ENCODE measurements at places on chromosomes 12 and 14.

DNA sequence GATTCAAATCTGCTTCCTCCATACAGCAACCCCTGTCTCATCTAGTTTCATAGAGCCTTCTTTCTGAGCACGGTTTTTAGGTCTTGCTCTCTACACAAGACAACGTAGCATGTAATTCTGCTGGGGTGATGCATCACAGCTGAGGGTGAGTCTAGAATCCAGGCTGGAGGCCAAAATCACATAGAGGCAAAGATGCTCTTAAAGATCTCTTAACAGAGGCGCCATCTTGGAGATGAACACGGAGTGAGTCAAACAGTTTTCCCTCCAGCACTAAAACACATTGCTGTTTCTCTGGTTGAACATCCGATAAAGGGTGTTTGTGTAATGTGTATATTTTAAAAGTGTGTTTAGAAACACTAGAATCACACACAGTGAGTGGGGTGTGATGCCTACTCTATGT lies 78.9 kb downstream of the NOS1 start:
- no peak for DNase-seq

DNA sequence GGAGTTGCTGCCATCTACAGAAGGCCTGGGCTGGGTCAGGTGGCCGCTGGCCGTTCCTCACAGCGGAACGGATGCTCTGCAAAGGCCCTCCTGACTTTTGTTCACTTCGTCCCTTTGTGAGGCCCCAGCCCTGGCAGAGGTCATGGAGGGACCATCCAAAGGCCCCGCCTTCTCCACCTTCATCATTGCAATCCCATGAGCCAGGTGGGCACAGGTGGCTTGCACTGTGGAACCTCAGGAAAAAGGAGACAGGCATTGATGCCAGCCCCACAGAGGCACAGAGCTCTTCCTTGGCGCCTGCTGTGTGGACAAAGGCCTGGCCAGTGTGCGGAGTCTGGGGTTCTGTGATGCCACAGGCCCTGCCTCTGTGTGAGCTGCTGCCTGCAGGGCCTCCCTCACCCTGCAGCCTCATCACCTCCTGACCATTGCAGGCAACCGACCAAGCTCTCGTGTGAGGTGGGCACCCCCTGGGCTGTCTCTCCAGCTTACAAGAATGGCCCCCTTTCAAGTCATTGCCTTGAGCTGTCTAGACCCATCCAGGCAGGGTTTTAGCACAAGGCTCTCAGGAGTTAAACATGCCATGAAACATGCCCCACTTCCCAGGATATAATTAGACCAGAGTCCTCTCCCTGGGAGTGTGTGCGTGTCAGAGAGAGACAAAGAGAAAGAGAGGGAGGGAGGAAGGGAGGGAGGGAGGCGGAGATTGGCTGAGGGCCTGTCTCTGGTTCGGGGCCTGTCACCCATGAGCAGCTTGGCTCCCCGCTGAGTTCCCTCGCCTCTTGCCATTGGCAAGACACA lies 19.3 kb downstream of the NFKBIA start:
- no peak for DNase-seq

DNA sequence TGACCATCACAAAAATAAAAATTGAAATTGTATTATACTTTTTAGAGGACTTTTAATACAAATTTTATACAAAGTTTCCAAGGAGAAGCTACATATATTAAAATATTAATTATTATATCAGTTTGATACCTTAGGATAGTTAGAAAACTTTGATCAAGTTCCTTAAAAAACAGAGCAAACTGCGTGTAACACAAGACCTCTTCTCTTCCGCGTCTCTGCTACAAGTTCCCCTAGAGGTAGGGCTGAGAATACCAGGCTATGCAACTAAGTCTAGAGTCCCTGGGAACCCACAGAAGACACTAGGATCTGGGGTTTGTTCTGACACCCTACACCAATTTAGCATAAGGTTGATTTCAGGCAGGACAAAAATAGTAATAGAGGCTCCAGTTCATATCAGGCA lies 319.0 kb downstream of the FOXG1 start:
- DNase-seq: no peak

- no peak for DNase-seq
Observed at GRCh38 chr12:12099102-12099501, 28.4 kb downstream of the BCL2L14 start.

DNA sequence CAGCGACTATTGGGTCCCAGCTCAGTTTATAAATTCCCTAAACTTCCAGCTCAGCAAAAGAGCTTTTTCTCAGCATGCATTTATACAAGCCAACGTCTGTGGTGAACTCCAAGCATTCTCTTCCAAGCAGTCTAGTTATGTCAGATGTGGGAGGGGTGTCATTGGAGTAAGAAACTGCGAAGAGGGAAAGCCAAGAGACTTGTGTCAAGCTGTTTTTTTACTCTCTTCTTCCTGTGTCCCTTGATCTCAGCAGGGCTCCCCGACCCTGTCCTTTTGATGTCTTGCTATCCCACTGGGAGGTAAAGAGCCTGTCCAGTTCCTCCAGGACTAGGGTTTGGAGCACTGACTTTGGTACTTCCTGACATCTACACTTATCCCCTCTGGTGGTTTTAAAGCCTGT lies 69.0 kb downstream of the PPM1H start:
- DNase-seq: no peak

All from activated CD8-positive, alpha-beta memory T cell treated with anti-CD3 and anti-CD28 coated beads for 48 hours (primary cell).